BJ (cell line): ENCODE measurements at places on chromosomes 7 and 10. TPM values are rescaled to one million over a fixed set of nuclear protein-coding genes. Genes with fewer than 3 reads are reported as not detected.

The CCDC172 gene
- not detected in 2 replicates for polyA plus RNA-seq

The KCTD7 gene
- 13.5 and 21.0 TPM in 2 replicates for polyA plus RNA-seq

The TMEM236 gene
- polyA plus RNA-seq = 0.02 and 0.04 TPM in 2 replicates

The WNT2 gene
- 7.7 and 8.4 TPM in 2 replicates for polyA plus RNA-seq

The KCNIP2 gene
- polyA plus RNA-seq = 0.38 and 0.43 TPM in 2 replicates

The GJC3 gene
- not detected in 2 replicates for polyA plus RNA-seq

The ADCY1 gene
- 0.12 and 0.26 TPM in 2 replicates for polyA plus RNA-seq

The HYAL4 gene
- polyA plus RNA-seq = not detected in 2 replicates

The STK32C gene
- 8.4 and 12.1 TPM in 2 replicates for polyA plus RNA-seq

The HOXA6 gene
- polyA plus RNA-seq = 0.45 and 0.77 TPM in 2 replicates

The NPY gene
- not detected in 2 replicates for polyA plus RNA-seq

The TAC1 gene
- polyA plus RNA-seq = not detected in 2 replicates

The SERPINE1 gene
- polyA plus RNA-seq = 1,118 and 1,433 TPM in 2 replicates

The GHRHR gene
- polyA plus RNA-seq = not detected in 2 replicates

The CYP2E1 gene
- 1.3 and 1.9 TPM in 2 replicates for polyA plus RNA-seq

The PNLIP gene
- polyA plus RNA-seq = not detected in 2 replicates

The GSTO2 gene
- polyA plus RNA-seq = 4.9 and 7.0 TPM in 2 replicates

The CAMK2B gene
- 0.05 and 0.10 TPM in 2 replicates for polyA plus RNA-seq
